ENCODE measurements at places on chromosomes 13 and 19. TPM values are rescaled to one million over a fixed set of nuclear protein-coding genes. Genes with fewer than 3 reads are reported as not detected.

Gene DCLK1
- not detected for total RNA-seq

Gene MISP3
- total RNA-seq: 1.2 TPM

DNA sequence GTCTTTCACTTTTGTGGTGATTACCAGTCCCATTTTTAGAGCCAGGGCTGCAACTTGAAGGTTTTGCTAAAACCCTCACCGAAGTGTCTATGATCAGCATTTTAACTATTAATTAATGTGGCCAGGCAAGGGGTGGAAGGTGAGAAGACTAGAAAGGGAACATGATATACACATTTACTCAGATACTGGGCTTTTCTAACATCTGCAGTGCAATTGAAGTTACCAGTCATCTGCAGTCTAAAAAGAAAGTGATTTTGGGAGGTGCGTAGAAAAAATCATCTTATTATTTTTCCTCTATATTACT is 481 bp downstream of the ALOX5AP start:
- peak overlapping the region; percentile 42 for H3K27ac ChIP-seq
- peaks cover 55% of the 10 kb centered on the region for H3K4me1 ChIP-seq
- no peak for DNase-seq
- H3K36me3 ChIP-seq: no peaks in the 10 kb centered on the region

GRCh38 chr19:2084993-2085720 is 11.0 kb downstream of the MOB3A start:
- peak overlapping the region; percentile 83 for H3K4me3 ChIP-seq
- no peaks in the 10 kb centered on the region for H3K27me3 ChIP-seq
- H3K36me3 ChIP-seq: peaks cover 8% of the 10 kb centered on the region
- H3K27ac ChIP-seq: peak overlapping the region; percentile 99
- peak; percentile 90 for DNase-seq

- H3K4me3 ChIP-seq: no peak overlapping the region
- DNase-seq: no peak
- no peak overlapping the region for H3K27ac ChIP-seq
- H3K4me1 ChIP-seq: no peaks in the 10 kb centered on the region
Measured at GRCh38 chr13:33876716-33877394, 58.9 kb downstream of the RFC3 start.

- DNase-seq: no peak
- H3K36me3 ChIP-seq: no peaks in the 10 kb centered on the region
- no peak overlapping the region for H3K27ac ChIP-seq
- H3K4me3 ChIP-seq: no peak overlapping the region
- H3K27me3 ChIP-seq: no peaks in the 10 kb centered on the region
- no peaks in the 10 kb centered on the region for H3K4me1 ChIP-seq
Measured at GRCh38 chr19:42831221-42832019, 48.1 kb downstream of the PSG1 start.

DNA sequence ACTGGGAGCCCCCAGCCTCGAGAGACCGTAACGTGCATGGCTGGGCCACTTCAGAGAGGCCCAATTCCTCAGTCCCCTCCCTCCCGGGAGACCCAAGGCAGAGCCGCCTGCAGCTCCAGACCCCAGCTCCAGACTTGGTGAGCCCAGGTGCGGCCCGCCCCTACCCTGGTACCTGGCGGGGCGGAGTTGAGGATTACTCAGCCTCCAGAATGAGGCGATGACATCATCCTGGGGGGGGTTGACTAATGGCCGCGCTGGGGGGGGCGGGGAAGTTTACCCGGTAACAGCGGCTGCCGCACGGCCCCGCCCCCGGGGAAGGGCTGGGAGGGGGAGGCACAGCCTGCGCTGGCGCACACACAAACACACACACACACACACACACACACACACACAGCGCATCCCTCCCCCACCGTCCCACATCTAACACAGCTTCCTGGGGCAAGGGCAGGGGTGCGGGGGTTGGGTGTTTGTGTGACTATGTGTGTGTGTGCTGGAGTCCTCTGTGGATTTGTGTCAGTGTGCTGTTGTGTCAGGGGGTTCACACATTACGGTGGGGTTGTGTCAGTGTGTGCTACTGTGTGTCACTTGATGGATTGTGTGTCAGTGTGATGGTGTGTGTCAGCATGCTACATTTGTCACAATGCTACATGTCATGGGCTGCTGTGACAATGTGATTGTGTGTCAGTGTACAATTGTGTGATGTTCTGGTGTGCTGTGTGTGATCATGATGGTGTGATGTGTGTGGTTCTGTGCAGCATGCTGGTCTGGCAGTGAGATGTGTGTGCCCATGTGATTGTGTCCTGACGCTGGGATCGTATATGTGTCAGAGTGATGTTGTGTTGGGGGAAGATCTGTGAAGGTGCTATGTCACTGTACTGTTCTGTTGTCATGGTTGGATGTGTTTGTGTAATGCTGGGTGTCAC is 10.3 kb upstream of the BBC3 start:
- H3K27me3 ChIP-seq: no peaks in the 10 kb centered on the region
- H3K4me3 ChIP-seq: peak overlapping the region; percentile 2
- H3K27ac ChIP-seq: peak overlapping the region; percentile 25
- no peaks in the 10 kb centered on the region for H3K36me3 ChIP-seq
- peaks cover 46% of the 10 kb centered on the region for H3K4me1 ChIP-seq

- H3K36me3 ChIP-seq: no peaks in the 10 kb centered on the region
- no peak overlapping the region for H3K4me3 ChIP-seq
- peaks cover 4% of the 10 kb centered on the region for H3K4me1 ChIP-seq
- no peak overlapping the region for H3K27ac ChIP-seq
Measured at GRCh38 chr19:50344661-50345318, 15.6 kb upstream of the KCNC3 start.

DNA sequence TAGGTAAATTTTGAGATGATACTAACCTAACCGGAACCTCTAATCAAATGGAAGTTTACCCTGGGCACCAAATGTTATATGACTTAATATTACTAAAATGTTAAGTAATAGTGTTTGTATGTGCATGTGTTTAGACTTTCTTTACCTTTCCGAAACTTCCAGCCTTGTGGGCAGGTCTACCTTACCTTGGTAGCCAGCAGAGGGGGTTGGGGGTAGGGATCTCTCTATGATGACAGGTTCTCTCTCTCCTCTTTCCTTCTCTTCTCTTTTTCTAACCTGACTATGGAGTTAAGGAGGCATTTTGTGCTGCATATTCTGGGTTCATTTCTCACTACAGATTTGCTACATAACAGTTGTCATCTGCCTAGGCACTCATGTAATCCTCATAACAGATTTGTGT is 6.8 kb upstream of the FRY start:
- no peaks in the 10 kb centered on the region for H3K36me3 ChIP-seq
- no peaks in the 10 kb centered on the region for H3K27me3 ChIP-seq
- no peak for DNase-seq
- no peak overlapping the region for H3K4me3 ChIP-seq
- H3K27ac ChIP-seq: no peak overlapping the region

DNA sequence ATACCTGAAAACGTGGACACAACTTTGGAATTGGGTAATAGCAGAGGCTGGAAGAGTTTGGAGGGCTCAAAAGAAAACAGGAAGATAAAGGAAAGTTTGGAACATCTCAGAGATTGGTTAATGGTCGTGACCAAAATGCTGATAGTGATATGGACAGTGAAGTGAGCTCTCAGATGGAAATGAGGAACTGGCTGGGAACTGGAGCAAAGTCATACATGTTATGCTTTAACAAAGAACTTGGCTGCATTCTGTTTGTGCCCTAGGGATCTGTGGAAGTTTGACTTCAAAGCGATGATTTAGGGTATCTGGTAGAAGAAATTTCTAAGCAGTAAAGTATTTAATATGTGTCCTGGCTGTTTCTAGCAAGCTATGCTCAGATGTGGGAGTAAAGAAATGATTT is 136.2 kb downstream of the DNAJC3 start:
- no peaks in the 10 kb centered on the region for H3K36me3 ChIP-seq
- no peak overlapping the region for H3K27ac ChIP-seq
- H3K27me3 ChIP-seq: no peaks in the 10 kb centered on the region
- H3K4me1 ChIP-seq: no peaks in the 10 kb centered on the region
- H3K4me3 ChIP-seq: no peak overlapping the region
- DNase-seq: no peak

DNA sequence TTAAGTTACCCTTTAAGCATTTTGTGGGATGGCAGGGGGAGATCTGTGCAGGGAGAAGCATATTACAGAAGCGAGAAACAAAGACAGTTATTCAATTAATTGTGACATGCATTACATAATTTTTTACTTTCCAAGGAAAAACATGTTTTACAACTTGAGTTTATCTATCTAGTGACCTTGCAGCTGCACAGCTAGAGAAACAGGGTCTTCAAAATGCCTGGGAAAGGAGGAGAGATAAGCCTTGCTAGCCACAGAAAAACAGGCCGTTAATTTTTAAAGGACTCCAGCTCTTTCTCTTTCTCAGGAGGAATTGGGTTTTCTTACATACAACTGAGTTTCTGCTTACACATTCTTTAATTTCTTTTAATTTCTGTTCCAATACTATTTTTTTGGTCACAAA is 14.8 kb upstream of the ZNF431 start:
- H3K4me1 ChIP-seq: no peaks in the 10 kb centered on the region
- H3K27me3 ChIP-seq: no peaks in the 10 kb centered on the region
- H3K4me3 ChIP-seq: no peak overlapping the region
- DNase-seq: no peak
- no peaks in the 10 kb centered on the region for H3K36me3 ChIP-seq

- H3K4me1 ChIP-seq: peaks cover 4% of the 10 kb centered on the region
- DNase-seq: no peak
- H3K27me3 ChIP-seq: no peaks in the 10 kb centered on the region
Measured at GRCh38 chr13:72808917-72809500, 27.1 kb downstream of the PIBF1 start.
